ENCODE measurements at places on chromosomes 7 and 10. TPM values are rescaled to one million over a fixed set of nuclear protein-coding genes. Genes with fewer than 3 reads are reported as not detected.

DNA sequence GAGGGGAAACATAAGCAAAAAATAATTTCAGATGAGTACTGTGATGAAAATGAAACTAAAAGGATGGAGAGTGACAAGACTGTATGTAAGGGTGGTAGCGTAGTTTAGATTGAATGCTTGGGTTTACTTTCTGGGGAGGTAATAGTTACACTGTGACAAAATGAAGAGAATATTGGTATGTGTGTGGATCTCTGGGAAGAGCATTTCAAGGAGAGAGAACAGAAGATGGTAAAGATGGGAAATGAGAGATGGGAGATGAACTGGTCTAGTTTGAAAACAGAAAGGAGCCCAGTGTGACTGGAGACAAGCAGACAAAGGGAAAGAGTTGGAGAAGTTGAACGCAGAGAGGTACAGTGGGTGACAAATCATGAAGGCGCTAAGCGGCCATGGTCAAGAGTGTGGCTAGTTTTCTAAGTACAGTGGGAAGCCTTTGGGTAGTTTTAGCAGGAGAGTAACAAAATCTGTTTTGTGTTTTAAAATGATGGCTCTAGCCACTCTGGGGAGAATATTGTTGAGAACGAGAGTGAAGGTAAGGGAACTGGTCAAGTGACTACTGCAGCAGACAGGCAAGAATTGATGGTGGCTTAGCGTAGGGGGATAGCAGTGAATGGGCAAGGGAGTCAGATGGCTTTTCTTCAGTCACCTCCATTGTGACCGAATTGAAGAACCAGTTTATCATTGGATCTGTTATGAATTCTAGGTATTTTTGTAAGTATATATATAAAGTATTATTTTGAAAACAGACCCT lies 22.6 kb downstream of the PALS2 start:
- no peaks in the 10 kb centered on the region for H3K4me1 ChIP-seq
- H3K27ac ChIP-seq, result no peak overlapping the region
- no peak overlapping the region for H3K4me3 ChIP-seq
- no peaks in the 10 kb centered on the region for H3K27me3 ChIP-seq

DNA sequence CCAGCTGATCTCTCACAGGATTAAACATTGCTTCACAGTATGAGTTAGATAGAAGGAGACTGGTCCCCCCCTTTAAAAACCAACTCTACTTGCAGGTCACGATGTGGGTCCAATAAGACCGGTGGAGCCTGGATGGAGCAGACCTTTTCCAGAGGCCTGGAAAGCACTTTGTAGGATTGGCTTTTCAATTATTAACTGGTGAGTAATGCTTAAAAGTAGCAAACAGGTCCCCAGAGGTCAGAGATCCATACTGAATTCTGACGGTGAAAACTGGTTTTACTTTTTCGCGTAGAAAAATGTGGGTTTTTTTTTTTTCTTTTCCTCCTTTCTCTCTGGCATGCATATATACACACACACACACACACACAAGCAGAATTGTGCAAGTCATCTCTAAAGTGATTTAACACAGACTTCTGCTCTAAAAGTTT lies 74.9 kb upstream of the OGDHL start:
- no peak overlapping the region for H3K4me3 ChIP-seq
- no peaks in the 10 kb centered on the region for H3K27me3 ChIP-seq
- no peaks in the 10 kb centered on the region for H3K36me3 ChIP-seq
- H3K27ac ChIP-seq, result no peak overlapping the region
- H3K4me1 ChIP-seq, result no peaks in the 10 kb centered on the region
- DNase-seq, result no peak

UCN3 gene
- 4.0 TPM for total RNA-seq

DNA sequence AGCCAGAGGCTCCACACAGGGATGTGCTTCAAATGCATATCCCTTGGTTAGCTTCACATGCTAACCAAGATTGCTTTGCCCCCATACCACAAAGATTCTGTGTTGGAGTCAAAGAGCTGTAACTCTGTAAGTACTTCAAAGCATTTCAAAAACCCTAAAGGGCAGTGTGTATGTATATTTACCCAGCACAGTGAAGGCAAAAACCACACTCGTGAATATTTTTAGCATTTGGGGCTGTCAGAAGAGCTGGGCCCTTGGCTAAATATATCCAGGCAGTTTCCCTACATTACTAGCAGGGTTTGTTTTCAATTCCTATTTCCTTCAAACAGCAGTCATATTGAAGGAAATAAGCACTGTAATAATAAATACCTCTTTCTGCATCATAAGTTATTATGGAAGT lies 84.2 kb upstream of the STEAP1B start:
- H3K27ac ChIP-seq, result no peak overlapping the region
- H3K4me1 ChIP-seq, result no peaks in the 10 kb centered on the region
- H3K4me3 ChIP-seq, result no peak overlapping the region
- no peak for DNase-seq
- H3K36me3 ChIP-seq, result no peaks in the 10 kb centered on the region
- no peaks in the 10 kb centered on the region for H3K27me3 ChIP-seq

NME8 gene
- not detected for total RNA-seq

DNA sequence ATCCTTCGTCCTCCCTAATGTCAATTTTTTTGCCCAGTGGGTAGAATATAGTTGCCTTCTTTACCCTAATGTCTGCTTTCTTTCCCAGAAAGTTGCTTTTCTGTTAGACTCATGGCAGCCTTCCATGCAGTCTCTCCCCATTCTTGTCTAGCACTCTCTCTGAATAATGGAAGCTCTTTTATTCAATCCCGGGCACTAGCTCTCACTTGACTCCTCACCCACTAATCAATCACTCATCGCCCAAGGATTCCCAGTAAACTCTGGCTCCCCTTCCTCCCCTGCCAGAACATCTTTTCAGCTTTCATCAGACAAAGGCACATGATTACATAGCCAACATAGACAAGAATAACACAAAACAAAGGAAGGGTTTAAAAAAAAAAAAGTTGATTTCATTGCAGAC lies 100.2 kb upstream of the RELN start:
- no peak overlapping the region for H3K27ac ChIP-seq
- H3K27me3 ChIP-seq, result no peaks in the 10 kb centered on the region

DNA sequence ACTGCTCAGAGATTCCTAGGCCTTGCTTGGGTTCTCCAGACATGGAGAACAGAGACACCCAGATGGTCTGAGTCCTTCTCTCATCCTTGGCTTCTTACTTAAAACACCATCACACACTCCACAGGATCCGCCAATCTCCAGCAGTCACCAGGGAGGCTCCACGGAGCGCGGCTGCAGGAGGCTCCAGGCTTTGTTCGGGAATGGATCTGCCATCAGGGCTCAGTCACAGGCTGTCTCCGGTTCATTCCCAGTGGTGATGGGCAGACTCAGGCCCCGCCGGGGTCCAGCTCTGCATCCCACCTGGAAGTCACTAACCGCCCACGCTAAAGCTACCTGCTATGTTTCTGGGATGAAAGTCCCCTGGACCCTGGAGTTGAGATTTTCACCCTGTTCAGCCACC lies 312.9 kb downstream of the TCERG1L start:
- no peak overlapping the region for H3K27ac ChIP-seq
- no peak for DNase-seq
- no peak overlapping the region for H3K4me3 ChIP-seq

DNA sequence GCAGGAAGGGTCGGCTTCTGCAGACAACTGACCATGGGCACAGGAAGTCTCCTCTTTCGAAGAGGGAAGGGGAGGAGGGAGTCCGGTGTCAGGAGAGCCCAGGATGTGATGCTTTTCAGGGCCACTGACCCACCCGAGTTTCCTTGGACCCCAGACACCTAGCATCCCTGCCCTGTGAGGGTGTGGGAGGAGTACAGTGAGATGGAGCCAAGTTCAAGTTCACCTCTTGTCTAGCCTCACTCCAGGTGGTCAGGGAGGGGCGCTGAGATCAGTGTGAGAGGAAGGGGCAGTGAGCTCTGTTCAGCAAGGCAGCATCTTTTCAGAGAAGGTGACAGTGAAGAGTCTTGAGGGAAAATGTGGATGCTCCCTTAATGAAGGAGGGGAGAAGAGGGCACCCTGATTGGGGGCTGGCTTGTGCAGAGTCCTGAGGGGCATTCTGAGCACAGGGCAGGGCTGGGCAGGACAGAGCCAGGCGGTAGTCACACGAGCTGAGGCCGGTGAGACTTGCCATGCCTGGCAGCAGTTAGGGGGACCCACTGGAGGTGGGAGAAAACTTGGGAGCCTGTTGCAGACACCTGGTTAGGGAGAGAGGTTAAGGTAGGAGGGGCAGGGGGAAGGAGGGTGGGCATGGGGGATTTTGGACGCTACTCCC lies 49.7 kb downstream of the ADCY1 start:
- H3K4me3 ChIP-seq, result no peak overlapping the region
- no peaks in the 10 kb centered on the region for H3K27me3 ChIP-seq
- H3K27ac ChIP-seq, result no peak overlapping the region
- H3K4me1 ChIP-seq, result no peaks in the 10 kb centered on the region

DNA sequence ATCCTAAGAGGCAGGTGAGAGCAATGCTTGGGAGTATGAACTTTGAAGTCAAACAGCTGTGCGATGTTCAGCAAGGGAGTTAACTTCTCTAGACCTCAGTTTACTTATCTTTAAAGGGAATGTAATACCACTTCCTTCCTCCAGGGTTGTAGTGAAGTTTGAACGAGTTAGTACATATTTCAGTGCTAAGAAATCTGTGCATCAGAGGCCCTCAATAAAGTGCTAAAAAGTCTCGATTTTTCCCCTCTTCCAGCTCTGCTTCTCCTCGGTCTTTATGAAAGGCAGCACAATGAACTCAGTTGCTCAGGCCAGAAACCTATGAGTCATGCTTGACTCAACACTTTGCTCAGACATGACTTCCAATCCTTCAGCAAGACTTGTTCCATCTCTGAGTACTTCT lies 418.9 kb downstream of the MDFIC start:
- no peak overlapping the region for H3K27ac ChIP-seq
- no peaks in the 10 kb centered on the region for H3K27me3 ChIP-seq
- H3K4me1 ChIP-seq, result no peaks in the 10 kb centered on the region
- H3K36me3 ChIP-seq, result no peaks in the 10 kb centered on the region
- no peak for DNase-seq
- H3K4me3 ChIP-seq, result no peak overlapping the region

GRCh38 chr7:78326876-78327275 lies 528.3 kb downstream of the PHTF2 start:
- no peaks in the 10 kb centered on the region for H3K27me3 ChIP-seq
- no peak overlapping the region for H3K27ac ChIP-seq
- no peak for DNase-seq
- no peaks in the 10 kb centered on the region for H3K36me3 ChIP-seq
- H3K4me1 ChIP-seq, result no peaks in the 10 kb centered on the region
- no peak overlapping the region for H3K4me3 ChIP-seq

KEL gene
- total RNA-seq, result 0.77 TPM

GPC2 gene
- total RNA-seq, result 4.0 TPM

GRCh38 chr10:58177362-58177947 lies 90.2 kb downstream of the IPMK start:
- no peaks in the 10 kb centered on the region for H3K4me1 ChIP-seq
- no peaks in the 10 kb centered on the region for H3K27me3 ChIP-seq
- no peak for DNase-seq
- no peak overlapping the region for H3K27ac ChIP-seq

- H3K4me1 ChIP-seq, result no peaks in the 10 kb centered on the region
- H3K36me3 ChIP-seq, result no peaks in the 10 kb centered on the region
- DNase-seq, result no peak
- no peaks in the 10 kb centered on the region for H3K27me3 ChIP-seq
- no peak overlapping the region for H3K4me3 ChIP-seq
Measured at GRCh38 chr10:11527691-11528255, 83.7 kb downstream of the USP6NL start.

DNA sequence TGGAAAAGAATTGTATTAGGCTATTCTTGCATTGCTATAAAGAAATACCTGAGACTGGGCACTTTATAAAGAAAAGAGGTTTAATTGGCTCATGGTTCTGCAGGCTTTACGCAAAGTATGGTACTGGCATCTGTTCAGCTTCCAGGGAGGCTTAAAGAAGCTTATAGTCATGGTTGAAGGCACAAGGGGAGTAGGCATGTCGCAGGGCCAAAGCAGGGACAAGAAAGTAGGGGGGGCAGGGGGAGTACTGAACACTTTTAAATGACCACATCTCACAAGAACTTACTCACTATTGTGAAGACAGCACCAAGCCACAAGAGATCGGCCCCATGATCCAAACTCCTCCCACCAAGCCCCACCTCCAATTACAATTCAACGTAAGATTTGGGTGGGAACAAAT lies 152.5 kb upstream of the PHF14 start:
- H3K4me1 ChIP-seq, result no peaks in the 10 kb centered on the region
- H3K27ac ChIP-seq, result no peak overlapping the region
- DNase-seq, result no peak
- H3K36me3 ChIP-seq, result no peaks in the 10 kb centered on the region

BICC1 gene
- total RNA-seq, result 2.9 TPM

NUTM2E gene
- total RNA-seq, result 0.08 TPM

DNA sequence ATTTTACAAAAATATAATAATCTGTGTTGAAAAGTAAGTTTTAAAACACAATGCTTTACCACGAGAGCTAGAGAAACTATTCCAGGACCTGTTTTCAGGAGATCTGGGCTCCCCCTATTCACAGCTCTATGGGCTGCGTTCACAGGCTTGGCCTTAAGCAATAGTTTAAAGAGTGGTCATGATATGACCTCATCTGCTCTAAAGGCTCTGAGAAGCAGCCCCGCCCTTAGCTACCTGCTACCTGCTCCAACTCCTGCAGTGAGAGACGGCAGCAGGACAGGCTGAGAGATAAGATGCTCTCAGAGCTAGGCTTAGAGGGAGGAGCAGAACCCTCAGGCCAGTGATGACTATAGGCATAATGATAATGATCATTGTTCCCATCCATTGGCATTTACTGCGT lies 12.6 kb downstream of the ALOX5 start:
- no peak overlapping the region for H3K27ac ChIP-seq
- no peak overlapping the region for H3K4me3 ChIP-seq
- H3K27me3 ChIP-seq, result no peaks in the 10 kb centered on the region
- DNase-seq, result no peak

- H3K4me1 ChIP-seq, result no peaks in the 10 kb centered on the region
- no peak for DNase-seq
- H3K4me3 ChIP-seq, result no peak overlapping the region
- H3K27me3 ChIP-seq, result no peaks in the 10 kb centered on the region
- H3K36me3 ChIP-seq, result no peaks in the 10 kb centered on the region
Measured at GRCh38 chr7:142450695-142451094, 192.8 kb upstream of the PRSS58 start.

ZNF804B gene
- total RNA-seq, result not detected

DNA sequence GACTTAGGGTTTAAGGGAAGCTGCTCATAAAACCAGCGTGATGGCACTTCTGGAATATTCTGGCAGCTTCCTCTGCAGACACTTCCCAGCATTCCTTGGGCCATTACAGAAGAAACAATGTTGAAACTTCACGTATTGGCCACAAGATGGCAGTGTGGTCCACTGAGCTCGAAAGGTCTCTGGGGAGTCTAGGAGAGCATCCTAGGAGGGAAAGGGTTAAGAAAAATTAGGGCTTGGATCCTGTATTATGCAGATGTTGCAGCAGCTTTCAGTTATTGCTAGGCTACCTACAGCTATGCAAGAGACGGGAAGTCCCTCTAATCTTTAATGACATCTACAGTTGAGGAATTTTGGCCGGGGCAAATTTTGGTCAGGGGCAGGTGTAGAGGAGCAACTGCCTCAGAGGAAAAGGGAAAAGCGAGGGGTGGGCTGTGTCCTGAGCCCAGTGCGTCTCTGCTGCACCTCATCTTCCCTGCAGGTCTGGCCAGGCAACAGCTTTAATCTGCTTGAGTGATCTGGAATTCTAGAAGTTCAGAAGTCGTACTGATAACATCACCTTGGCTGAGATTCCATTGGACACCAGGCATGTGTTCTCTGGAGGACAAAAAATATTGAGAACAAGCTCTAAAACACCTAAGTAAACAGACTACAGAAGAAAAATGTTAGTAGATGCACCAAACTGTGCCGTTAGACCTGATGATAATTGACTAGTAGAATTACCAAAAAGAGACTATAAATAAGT lies 220.8 kb upstream of the PRSS58 start:
- no peaks in the 10 kb centered on the region for H3K36me3 ChIP-seq
- H3K4me3 ChIP-seq, result no peak overlapping the region
- H3K27ac ChIP-seq, result no peak overlapping the region
- no peaks in the 10 kb centered on the region for H3K4me1 ChIP-seq
- no peaks in the 10 kb centered on the region for H3K27me3 ChIP-seq

Measured in colonic mucosa (tissue), 4 donors.